ENCODE measurements at places on chromosomes 5 and 9.

GRCh38 chr9:77911928-77912327, 119.7 kb downstream of the GNAQ start:
- no peak for DNase-seq

GRCh38 chr9:79735023-79735779, 163.4 kb downstream of the TLE4 start:
- DNase-seq = no peak

DNA sequence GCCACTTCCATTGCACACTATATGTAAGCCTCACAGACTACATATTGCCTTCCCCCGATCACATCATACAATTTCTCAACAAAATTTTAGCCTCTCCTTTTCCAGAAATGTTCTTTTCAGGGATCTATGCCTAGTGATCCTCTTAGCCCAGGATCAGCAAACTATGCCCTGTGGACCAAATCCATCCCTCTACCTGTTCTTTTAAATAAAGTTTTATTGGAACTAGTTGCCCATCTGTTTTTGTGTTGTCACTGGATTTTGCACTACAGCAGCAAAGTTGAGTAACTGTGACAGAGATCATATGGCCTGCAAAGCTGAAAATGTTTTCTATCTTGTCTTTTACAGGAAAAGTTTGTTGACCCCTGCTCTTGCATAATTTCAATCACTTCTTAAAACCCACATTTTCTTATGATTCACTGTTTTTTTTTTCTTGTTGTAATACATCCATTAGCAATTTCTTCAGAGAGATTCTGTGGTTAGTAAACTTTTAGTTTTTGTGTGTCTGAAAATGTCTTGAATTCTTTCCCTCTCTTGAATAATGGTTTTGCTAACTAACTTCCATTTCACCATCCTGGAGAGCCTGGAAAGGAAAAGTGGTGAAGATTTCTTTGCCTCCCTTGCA, 7.1 kb downstream of the TXNDC8 start:
- peak; percentile 50 for DNase-seq

DNA sequence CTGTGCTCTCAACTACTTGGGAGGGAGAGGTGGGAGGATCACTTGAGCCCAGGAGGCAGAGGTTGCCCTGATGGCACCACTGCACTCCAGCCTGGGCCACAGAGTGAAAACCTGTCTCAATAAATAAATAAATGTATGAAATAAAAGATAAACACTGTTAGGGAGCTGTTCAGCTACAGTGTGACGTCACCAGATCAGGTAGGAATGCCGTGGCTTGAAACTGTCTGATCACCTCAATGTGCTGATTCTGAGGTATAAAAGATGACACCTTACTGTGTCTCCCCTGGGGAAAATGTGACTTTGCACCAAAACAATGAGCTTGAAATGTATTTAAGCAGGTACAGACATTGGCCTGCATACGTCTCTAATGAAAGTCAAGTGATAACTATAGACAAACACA, 133.3 kb downstream of the ADAMTS16 start:
- no peak for DNase-seq

DNA sequence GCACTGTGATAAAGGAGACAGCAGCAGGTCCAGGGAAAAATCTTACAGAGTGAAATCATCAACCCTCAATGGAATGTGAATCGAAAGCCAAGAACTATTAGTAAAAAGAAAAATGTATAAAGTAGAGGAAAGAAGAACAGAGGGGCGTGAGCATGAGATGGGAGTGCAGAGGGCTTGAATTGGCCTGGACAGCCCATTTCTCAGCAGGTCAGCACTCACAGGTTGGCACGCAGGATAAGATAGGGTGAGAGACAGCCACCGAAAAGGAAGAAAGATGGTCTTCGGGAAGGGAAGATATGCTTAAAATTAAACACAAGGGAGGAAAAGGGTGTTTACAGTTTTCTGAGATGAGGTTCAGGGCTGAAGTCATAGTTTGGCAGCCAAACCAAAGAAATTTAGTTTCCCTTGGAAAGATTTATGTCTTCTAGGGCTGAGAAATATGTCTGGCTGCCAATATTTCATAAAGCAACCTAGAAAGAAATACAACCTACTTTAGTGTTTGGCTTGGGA, 524.7 kb downstream of the SPATA31D1 start:
- peak; percentile 18 for DNase-seq

GRCh38 chr9:34267660-34268059, 61.4 kb downstream of the KIF24 start:
- DNase-seq = no peak

DNA sequence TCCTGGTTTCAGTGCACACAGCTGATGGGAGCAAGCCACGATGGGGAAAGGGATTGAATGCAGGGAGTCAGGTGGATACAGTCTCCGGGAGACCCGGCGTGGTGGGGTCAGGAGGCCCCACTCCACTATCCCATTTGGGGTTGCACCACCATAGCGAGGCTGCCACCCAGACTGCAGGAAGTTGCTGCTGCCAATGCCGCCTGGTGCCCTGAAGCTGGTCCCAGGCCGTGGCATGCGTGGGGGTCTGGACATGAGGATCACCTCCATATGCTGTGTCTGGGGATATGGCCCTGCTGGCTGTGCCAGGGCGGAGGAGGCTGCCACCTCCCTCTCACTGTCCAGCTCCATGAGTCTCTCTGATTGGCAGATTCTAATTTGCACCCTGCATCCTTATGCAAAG, 45.3 kb downstream of the COL5A1 start:
- DNase-seq = no peak

- DNase-seq = no peak
Measured at GRCh38 chr9:106417685-106418084, 445.3 kb upstream of the ZNF462 start.

DNA sequence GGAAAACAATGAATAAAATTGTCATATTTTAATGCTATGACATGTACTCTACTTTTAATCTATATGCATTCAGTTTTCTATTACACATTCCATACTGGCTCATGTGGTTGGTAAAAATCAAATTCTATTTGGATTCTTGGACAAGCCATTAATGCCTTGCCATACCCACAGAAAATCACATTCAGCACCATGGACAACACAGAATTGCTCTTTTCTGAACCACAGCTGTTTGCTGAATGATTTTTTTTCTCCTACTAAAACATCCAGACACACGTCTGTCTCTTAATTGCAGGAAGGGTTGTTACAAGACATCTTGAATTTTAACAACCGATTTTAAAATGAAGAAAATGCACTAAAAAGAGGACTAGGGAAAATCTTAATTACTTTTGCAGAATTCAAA, 675.6 kb downstream of the BRINP1 start:
- DNase-seq = no peak

GRCh38 chr5:66232275-66232674, 88.2 kb downstream of the SREK1 start:
- DNase-seq = no peak

- no peak for DNase-seq
Measured at GRCh38 chr9:81822967-81823366, 105.3 kb upstream of the SPATA31D4 start.

DNA sequence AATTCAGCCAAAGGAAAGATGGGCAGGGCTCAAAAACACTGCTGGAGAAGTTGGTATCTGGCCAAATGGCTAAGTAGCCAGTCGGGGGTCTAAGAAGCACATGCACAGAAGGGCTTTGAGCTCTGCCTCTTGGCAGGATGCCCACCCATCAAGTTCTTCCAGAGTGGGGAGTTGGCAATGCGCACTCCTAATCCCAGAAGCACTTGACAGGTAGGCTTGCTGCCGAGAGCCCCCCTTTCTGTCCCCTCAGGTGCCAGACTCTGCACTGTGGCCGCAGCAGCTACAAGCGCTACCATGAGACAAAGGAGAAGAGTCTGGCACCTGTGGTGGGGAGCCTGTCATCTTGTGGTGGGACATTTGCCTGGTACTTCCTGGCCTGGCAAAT, 252.9 kb upstream of the SLC24A2 start:
- no peak for DNase-seq

DNA sequence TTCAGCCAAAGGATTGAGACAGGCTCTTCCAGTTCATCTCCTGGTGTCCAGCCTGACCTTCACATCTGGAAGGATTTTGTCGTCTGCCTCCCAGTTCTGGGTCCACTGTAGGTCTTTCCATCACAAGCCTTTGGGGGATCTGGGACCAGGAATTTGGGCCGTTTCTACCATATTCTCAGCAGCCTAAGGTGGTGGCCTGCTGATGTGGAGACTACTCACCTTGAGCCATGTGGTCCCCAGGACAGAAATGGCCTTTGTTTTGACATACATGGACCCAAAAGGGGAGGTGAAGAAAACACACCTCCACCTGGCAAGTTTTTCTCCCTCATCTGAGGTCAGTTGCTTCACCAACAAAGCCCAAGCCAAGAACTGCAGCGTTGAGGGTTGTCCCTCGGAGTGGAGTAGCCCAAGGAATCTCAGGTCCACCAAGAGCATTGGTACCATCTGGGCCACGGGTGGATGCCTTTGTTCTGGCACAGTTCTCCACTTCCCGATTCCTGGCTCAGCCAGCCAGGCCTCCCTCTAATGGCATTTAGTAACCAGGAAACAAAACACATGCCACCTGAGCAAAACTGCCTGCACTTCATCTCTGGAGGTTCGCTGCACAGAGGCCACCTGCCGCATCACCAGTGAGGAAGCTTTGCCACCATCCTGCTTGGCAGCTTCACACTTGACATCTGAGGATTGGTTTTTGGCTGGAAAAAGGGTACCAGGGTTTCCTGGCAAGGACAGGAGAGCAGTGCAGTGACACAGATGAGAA, 24.7 kb downstream of the AMBP start:
- DNase-seq = no peak

GRCh38 chr5:141858079-141858765, 20.0 kb downstream of the PCDH1 start:
- no peak for DNase-seq

- DNase-seq = no peak
Measured at GRCh38 chr5:9192266-9192665, 353.6 kb downstream of the SEMA5A start.

DNA sequence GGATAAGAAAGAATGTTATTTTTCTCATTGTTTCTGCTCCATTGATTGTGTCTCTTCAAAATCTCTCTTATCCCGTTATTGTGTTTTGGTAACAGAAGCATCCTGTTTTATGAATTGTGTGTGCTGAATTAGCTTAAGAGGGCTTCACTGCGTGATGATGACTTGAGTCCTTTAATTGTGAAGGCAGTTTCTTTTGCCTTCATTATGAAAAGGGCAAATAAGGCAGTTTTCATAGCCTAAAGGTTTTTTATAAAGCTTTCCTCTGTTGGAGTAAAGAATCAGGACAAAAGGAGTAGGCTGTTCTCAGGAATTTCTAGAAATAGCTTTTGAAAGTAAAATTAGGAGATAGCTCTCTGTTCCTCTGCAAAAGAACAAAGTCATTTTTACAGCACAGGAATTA, 169.8 kb downstream of the FOCAD start:
- DNase-seq = no peak

DNA sequence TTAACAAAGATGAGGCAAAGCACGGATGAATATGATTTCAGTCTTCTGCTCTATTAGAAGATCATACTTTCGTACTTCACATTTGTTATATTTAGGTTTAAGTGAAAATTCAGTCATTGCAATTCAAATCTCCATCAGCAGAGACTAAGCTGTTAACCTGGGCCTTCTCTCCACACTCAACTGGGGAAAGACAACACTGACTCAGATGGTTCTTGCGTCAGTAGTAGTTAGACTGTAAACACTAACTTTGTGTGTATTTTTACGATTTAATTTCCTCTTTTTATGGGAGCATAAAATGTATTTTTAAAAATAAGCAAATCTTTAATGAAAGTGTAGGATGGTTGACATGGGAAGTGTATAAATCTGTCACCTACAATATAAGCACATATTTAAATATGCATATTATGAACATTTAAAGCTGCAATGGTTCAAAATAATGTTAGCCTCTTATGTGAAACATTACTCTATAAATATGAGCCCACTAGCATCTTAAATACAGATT, 42.7 kb upstream of the ZNF608 start:
- no peak for DNase-seq

DNA sequence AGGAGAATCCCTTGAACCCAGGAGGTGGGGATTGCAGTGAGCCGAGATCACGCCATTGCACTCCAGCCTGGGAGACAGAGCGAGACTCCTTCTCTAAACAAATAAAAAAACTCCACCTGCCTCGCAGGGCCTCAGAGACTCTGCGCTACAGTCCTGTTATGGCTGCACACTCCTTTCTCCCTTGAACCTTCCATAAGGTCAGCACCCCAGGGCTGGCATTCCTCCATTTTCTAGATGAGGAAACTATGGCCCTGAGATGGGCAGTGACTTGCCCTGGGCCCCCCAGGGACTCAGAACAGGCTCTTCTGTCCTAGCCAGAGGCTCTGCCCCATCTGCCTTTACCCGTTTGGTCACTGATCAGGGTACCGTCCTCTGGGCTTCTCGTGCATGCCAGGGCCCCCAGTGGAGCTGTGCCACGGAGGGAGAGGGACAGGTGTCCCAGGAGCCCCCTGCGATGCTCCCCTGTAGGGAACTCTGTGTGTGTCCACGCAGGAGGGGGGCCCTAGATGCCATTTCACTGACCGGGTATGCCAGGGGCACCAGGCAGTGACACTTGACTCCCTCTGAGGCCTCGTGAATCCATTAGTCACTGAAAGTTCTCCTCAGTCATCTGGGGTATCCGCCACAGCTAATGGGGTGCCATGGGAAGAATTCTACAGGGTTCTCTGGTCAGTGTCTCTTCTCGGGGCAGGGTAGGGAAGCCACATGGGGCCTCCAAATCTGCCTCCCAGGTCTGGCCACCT, 16.2 kb downstream of the RALGDS start:
- DNase-seq = no peak

DNA sequence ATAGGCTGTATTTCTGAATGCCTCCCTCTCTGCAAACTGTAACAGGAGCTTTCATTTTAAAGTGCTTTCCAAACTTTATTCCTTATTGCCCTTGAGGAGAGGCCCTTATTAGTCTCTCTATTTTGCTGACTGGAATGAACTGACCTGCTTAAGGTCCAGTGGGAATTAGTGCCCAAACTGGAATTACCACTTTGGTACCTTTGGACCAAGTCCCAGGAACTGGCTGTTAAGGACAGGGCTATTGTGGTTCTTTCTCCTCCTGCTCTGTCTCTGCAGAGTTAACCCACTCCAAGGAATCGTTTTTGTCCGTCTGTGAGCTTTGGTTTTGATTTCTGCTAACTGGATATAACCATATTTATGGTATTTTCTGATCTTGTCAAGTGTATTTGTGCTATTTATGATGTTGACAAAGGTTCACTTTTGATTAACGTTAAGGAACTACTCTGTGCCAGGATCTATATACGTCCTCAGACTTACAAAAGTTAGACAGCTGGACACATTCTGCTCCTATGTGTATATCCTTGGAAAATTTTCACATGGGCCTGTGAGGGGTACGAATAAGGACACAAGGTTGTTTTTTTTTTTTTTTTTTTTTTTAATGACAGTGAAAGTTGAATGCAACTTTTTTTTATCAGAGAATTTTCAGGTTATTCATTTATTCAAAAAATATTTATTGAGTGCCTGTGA, 189.1 kb upstream of the ANKRD55 start:
- no peak for DNase-seq

GRCh38 chr5:176529741-176530141, 7.5 kb downstream of the RNF44 start:
- DNase-seq = no peak

- DNase-seq = no peak
Measured at GRCh38 chr9:136090768-136091581, 4.1 kb downstream of the NACC2 start.

DNA sequence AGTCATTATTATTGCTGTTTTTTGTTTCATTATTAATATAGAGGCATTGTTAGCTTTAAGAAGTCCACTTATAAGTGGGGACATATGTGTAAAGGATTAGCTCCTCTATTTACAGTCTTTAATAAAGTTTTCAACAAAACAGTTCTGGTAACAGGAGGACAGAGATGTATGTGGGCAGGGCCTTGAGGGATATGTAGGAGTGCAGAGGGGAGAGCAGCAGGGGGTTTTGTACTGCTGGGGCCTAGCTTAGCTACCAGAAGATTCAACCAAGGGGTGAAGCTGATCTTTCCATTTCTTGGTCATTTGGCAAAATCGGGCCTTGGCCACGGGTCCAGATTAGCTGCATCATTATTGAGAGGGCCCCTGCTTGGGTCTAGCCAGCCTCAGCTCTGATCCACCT, 89.9 kb downstream of the PPARGC1B start:
- DNase-seq = no peak

Data from fibroblast of skin of left biceps (primary cell).